Neural crest cell (in vitro differentiated cells): ENCODE measurements at places on chromosomes 1 and 21. TPM values are rescaled to one million over a fixed set of nuclear protein-coding genes. Genes with fewer than 3 reads are reported as not detected.
A peak's percentile ranks its signal among the peaks of the same experiment; 100 is the strongest.

- no peaks in the 10 kb centered on the region for H3K27me3 ChIP-seq
- no peak overlapping the region for H3K4me3 ChIP-seq
- no peak for DNase-seq
- H3K4me1 ChIP-seq = no peaks in the 10 kb centered on the region
- H3K36me3 ChIP-seq = peaks cover 5% of the 10 kb centered on the region
Observed at GRCh38 chr1:116507631-116508030, 63.2 kb downstream of the CD58 start.

DNA sequence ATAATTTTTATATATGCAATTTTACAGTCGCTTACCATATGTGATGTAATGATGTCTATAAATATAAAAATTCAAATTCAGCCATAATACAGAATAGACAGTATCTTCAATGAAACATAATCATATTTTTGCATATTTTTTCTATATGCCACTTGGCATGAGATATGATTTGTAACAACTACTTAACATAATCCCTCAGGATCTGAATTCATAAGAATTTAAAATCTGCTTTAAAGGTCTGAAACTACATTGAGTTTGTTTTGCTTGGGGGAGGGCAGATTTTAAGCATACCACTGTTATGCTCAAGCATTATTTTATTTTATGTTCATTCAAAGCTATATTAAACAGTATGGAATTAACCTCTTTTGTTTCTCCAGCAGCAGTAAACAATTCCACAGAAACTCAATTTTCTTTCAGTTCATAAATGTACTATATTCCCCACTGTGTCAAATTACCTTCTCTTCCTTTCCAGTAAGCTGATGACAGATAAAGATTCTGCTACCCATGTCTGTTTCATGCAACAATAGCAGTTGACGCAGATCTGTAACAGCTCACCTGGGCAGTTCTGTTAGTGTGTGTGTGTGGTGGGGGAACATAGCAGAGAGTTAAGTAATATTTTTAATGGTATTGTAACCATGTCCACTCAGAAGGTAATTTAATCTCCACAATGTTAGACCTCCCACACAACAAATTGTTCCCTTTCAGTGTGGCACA, 224.8 kb downstream of the NTNG1 start:
- H3K27me3 ChIP-seq = no peaks in the 10 kb centered on the region
- no peak for DNase-seq

DNA sequence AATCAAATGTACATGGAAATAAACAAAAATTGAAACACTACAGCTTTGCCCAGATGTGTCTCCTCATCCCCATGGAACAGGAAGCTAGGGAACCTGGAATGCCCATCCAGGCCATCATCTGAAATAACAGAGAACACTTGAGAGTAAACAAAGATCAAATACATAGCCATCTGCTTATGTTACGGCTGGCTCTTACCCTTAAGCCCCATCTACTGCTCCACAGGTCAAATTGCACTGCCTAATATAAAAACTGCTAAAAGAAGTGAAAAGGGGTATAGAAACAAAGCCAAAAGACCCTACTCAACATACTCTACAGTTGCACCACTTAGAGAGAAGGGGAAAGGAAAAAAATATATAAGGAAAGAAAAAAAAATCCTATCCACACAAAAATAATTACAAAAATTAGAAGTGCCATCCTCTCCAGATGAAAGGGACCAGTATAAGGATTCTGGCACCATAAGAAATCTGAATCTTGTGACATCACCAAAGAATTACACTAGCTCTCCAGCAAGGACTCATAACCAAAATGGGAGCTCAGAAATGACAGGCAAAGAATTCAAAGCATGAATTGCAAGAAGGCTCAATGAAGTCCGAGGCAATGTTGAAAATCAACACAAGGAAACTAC, 26.9 kb downstream of the OR6Y1 start:
- H3K36me3 ChIP-seq = peaks cover 3% of the 10 kb centered on the region
- H3K4me1 ChIP-seq = no peaks in the 10 kb centered on the region
- H3K27me3 ChIP-seq = peaks cover 16% of the 10 kb centered on the region

DNA sequence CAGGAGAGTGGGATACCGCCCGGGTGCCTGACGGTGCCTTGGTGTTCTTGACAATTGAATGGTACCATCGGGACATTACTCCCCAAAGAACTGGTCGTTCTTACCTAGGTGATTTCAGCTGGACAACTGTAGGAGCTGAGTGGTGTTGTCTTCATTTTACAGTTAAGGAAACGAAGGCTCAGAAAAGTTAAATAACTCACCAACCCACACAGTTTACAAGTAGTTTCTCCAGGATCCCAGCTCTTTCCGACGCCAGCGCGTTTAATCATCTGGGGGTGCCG, 1.6 kb downstream of the PIK3CD start:
- H3K4me1 ChIP-seq = peaks cover 8% of the 10 kb centered on the region
- DNase-seq = no peak
- H3K27ac ChIP-seq = no peak overlapping the region
- no peaks in the 10 kb centered on the region for H3K36me3 ChIP-seq
- H3K4me3 ChIP-seq = peak overlapping the region; percentile 65

GRCh38 chr1:9724706-9725476, 73.4 kb downstream of the PIK3CD start:
- H3K36me3 ChIP-seq = peaks cover 2% of the 10 kb centered on the region
- peak overlapping the region; percentile 51 for H3K4me3 ChIP-seq
- no peak overlapping the region for H3K27ac ChIP-seq
- no peaks in the 10 kb centered on the region for H3K27me3 ChIP-seq
- DNase-seq = peak; percentile 65

DNA sequence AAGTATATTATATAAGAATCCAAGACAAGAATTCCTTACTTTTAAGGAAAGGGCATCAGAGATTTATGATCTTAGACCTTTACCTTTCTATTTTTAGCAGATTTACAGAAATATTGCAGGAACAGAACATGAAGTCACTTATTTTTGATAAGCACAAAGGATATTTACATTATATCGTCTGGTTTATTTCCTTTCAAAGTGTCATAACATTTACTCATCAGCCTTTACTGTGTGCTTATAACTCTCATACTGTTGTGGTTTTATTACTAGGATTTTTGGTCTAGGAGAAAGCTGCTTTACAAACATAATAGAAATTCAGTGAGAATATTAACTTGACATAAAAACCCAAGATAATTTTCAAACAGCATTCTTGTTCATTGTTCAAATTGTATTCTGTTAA, 47.6 kb downstream of the APP start:
- no peak overlapping the region for H3K4me3 ChIP-seq
- H3K27ac ChIP-seq = no peak overlapping the region
- H3K4me1 ChIP-seq = peaks cover 55% of the 10 kb centered on the region
- DNase-seq = no peak
- no peaks in the 10 kb centered on the region for H3K36me3 ChIP-seq

DNA sequence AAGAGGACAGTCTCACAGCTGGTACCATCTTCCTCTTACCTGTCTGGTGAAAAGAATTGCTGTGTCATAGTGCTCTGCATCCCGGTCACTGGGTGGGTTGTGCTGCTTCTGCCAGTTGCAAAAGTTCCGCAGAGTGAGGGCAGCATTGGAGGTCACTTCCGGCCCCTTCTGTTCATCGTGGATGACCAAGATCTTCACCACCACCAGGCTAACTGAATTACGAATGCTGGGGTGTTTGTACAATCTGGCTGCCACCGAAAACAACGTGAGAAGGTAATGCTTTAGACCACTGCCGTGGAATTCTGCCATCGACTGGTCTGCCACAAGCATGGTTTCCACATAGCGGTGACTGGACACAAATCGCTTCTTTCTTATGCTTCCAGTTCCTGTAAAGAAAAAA, 2.9 kb downstream of the ADAMTS1 start:
- peaks cover 61% of the 10 kb centered on the region for H3K4me1 ChIP-seq
- peaks cover 27% of the 10 kb centered on the region for H3K36me3 ChIP-seq
- peak overlapping the region; percentile 99 for H3K27ac ChIP-seq
- DNase-seq = no peak
- peaks cover 6% of the 10 kb centered on the region for H3K27me3 ChIP-seq

GRCh38 chr1:29094954-29095353, 28.7 kb downstream of the TMEM200B start:
- H3K27ac ChIP-seq = no peak overlapping the region
- H3K27me3 ChIP-seq = no peaks in the 10 kb centered on the region
- H3K4me3 ChIP-seq = no peak overlapping the region
- peaks cover 26% of the 10 kb centered on the region for H3K36me3 ChIP-seq
- DNase-seq = no peak

- no peaks in the 10 kb centered on the region for H3K4me1 ChIP-seq
- no peak overlapping the region for H3K27ac ChIP-seq
- no peak for DNase-seq
Observed at GRCh38 chr1:185420588-185421081, 103.6 kb upstream of the IVNS1ABP start.

DNA sequence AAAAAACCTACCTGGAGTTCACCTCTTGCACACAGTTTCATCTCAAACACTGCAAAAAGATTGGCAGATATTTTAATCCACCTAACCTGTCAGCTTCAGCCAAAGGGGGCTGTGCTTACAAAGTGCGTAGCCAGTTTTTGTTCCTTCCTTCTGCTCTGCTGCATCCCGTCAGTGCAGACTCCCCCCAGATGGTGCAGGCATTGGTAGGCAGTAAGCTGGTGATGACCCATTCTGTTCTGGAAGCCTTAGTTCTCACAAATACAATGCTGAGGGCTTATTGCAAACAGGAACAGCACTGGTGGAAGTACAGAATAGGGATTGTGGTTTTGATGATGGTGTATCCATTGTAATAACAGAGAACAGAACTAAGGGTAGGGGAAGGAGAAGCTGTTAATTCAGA, 239.5 kb downstream of the RYR2 start:
- DNase-seq = no peak
- no peak overlapping the region for H3K27ac ChIP-seq
- peaks cover 3% of the 10 kb centered on the region for H3K27me3 ChIP-seq
- H3K4me1 ChIP-seq = no peaks in the 10 kb centered on the region
- H3K4me3 ChIP-seq = no peak overlapping the region
- H3K36me3 ChIP-seq = no peaks in the 10 kb centered on the region

DNA sequence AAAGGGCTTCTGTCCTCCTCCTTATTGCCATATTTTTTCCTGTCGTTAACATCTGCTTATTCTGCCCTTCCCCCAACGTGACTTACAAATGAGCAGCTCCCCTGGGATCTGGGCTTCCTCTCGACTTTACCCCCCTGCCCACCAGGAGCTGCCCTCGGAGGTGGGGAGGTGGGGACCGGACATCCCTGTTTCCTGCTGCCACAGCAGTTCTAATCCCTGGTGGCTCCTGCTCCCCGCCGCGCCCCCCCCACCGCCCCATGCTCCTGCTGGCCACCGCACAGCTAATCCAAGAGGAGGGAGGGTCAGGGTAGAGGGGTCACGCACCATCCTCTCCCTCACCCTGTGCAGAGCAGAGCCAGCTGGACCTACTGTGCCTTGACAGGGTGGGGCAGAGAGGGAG, 4.4 kb upstream of the SLC27A3 start:
- peak overlapping the region; percentile 50 for H3K27ac ChIP-seq
- no peak for DNase-seq
- peaks cover 5% of the 10 kb centered on the region for H3K4me1 ChIP-seq
- H3K27me3 ChIP-seq = peaks cover 2% of the 10 kb centered on the region

DNA sequence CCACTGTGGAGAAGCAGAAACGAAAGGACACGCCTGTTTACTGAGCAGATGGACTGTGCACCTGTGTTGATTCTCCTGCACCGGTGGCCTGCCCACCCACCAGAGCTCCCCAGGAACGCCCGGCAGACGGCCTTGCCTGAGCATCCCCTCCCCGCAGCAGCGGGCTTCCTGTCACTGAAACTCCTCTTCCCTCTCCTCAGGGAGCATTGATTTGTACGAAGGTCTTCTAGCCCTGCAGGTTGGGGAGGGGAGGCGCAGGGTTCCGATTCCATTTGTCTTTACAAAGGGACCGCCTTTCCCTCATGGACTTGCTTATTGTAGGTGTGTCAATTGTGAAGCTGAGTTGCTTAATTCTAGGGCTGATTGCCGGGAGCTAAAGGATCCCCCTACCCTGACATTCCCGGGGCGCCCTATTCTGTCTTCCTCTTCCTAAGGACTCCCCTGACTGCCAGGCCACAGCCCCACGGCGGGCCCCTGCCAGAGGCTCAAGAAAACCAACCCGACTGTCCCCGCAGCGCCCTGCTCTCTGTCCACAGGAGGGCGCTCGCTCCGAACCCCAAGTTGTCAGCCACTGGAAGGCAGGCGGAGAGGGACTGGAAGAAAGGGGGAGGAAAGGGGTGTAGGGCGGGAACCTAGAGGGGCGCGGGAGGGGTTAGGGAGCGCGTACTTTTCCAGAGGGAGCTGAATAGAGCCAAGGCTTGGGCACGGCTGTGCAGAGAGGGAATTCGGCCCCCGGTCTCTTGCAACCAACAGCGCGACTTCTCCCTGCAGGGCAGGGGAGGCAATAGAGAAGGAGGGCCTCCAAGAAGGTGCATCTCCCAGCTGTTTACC, 2.8 kb downstream of the S100A6 start:
- H3K27ac ChIP-seq = peak overlapping the region; percentile 70
- peak overlapping the region; percentile 42 for H3K4me3 ChIP-seq
- H3K36me3 ChIP-seq = no peaks in the 10 kb centered on the region

- H3K36me3 ChIP-seq = peaks cover 4% of the 10 kb centered on the region
- no peak for DNase-seq
- H3K27ac ChIP-seq = no peak overlapping the region
- no peaks in the 10 kb centered on the region for H3K27me3 ChIP-seq
- no peaks in the 10 kb centered on the region for H3K4me1 ChIP-seq
- no peak overlapping the region for H3K4me3 ChIP-seq
Observed at GRCh38 chr1:1335792-1336248, 4.7 kb downstream of the TAS1R3 start.

DNA sequence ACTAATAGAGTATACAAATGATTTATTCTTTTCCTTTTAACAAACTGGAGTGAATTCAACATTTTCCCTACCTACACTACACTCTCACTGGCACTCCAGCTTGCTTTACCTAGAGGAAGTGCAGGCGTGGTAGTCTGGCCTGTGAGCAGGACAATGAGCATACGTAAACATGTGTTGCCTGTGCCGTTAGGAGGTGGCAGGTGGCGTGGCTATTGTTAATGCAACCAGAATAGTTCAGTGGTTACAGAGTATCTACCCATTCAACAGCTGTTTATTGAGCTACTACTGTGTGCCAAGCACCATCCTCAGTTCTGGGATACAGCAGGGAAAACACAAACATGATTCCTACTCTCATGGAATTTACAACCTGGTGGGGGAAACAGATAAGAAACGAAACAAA, 299.7 kb upstream of the KAZN start:
- H3K4me3 ChIP-seq = no peak overlapping the region
- H3K27ac ChIP-seq = no peak overlapping the region
- H3K27me3 ChIP-seq = no peaks in the 10 kb centered on the region
- H3K36me3 ChIP-seq = no peaks in the 10 kb centered on the region
- H3K4me1 ChIP-seq = no peaks in the 10 kb centered on the region
- DNase-seq = no peak

The CORT gene
- 1.2 and 1.3 TPM in 2 replicates for total RNA-seq

The GPR161 gene
- total RNA-seq = 47.7 and 48.7 TPM in 2 replicates

The KCNE1 gene
- total RNA-seq = 0.48 and 0.68 TPM in 2 replicates

The RASSF5 gene
- 1.2 and 1.4 TPM in 2 replicates for total RNA-seq

The KRTAP6-1 gene
- not detected in 2 replicates for total RNA-seq

The ATP5IF1 gene
- total RNA-seq = 125 and 127 TPM in 2 replicates

The NT5C1A gene
- total RNA-seq = not detected in 2 replicates
